Stimulated activated CD8-positive, alpha-beta memory T cell treated with anti-CD3 and anti-CD28 coated beads, Interleukin-4, amount 100 ng/mL, for 1 hour (primary cell): ENCODE measurements at places on chromosomes 4 and X.

GRCh38 chr4:173025131-173025530 is 143.5 kb upstream of the GALNT7 start:
- no peak for DNase-seq

GRCh38 chr4:154465085-154465484 is 26.5 kb downstream of the DCHS2 start:
- no peak for DNase-seq

- DNase-seq: no peak
These were observed 244.4 kb downstream of the DCLK2 start for GRCh38 chr4:150322646-150323045.

DNA sequence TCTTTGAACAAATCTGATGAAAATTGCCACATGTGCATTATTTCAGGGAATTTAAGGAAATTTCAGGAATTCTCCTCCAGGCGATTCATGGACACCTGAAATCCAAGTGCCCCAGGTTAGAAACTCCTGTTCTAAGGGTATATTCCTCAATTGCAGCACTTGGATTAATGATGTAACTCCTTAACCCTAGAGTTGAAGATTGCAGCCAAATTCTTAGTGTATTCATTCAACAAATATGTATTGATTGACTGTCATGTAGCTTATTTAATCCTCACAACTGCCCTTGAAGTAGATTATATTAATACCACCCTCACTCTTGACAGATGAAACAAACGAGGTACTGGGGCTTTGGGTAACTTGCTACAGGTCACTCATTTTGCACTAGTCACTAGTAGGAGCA is 11.3 kb downstream of the CETN2 start:
- DNase-seq: no peak

DNA sequence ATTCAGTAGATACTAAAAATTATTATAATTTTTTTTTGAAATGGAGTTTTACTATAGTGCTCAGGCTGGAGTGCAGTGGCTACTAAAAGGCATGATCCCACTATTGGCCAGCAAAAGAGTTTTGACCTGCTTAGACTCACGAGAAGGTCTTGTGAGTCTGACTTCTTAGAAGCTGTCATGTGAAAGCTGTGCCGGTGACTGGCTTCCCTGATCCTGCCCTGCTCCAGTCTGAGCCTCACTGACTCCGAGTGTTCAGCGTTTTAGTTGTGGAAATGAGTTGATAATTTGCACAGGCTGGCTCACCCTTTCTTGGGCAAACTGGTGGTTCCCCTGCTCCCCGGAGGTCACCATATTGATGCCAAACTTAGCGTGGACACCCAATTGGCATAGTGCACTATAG is 16.4 kb upstream of the CXCL8 start:
- no peak for DNase-seq

- DNase-seq: no peak
These were observed 537.3 kb upstream of the RPS6KA3 start for GRCh38 chrX:20803971-20804370.

- DNase-seq: no peak
These were observed 2.2 kb downstream of the IDUA start for GRCh38 chr4:988726-989721.

DNA sequence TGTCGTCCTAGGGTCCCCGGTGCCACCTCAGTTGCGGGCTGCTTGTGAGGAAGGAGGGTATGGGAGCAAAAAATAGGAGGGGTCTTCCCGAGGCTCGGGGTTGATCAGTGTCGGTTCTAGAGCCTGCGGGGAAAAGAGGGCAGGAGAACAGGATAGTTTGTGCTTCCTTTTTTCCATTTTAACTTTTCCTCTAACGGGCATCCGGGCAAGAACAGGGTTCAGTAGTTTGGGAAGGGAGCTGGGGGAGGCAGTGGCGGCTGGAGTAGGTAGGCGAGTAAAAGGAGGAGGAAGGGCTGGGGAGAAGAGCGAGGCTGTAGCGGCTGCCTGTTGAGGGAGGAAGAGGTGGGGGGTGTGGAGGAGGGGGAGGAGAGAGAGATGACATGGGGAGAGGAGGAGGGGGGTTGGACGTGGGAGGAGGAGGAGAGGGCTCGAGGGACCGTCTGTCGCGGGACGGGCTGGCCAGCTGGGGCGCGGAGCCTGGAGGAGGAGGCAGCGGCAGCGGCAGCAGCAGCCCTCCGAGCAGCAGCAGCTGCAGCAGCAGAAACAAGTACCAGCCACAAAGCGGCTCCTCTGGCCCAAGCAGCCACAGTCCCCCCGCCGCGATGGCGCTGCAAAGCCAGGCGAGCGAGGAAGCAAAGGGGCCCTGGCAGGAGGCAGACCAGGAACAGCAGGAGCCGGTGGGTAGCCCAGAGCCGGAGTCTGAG is at the start of gene SLC16A2:
Gene SLC16A2, plus strand, starts transcription at position 458 of the 704 bp plus-strand sequence. Its CDS starts 145 bp downstream, at position 603.
- DNase-seq: no peak

GRCh38 chrX:20217906-20218305 is 48.8 kb downstream of the RPS6KA3 start:
- no peak for DNase-seq

- DNase-seq: no peak
These were observed 1.9 kb downstream of the BCORL1 start for GRCh38 chrX:129984111-129984958.

DNA sequence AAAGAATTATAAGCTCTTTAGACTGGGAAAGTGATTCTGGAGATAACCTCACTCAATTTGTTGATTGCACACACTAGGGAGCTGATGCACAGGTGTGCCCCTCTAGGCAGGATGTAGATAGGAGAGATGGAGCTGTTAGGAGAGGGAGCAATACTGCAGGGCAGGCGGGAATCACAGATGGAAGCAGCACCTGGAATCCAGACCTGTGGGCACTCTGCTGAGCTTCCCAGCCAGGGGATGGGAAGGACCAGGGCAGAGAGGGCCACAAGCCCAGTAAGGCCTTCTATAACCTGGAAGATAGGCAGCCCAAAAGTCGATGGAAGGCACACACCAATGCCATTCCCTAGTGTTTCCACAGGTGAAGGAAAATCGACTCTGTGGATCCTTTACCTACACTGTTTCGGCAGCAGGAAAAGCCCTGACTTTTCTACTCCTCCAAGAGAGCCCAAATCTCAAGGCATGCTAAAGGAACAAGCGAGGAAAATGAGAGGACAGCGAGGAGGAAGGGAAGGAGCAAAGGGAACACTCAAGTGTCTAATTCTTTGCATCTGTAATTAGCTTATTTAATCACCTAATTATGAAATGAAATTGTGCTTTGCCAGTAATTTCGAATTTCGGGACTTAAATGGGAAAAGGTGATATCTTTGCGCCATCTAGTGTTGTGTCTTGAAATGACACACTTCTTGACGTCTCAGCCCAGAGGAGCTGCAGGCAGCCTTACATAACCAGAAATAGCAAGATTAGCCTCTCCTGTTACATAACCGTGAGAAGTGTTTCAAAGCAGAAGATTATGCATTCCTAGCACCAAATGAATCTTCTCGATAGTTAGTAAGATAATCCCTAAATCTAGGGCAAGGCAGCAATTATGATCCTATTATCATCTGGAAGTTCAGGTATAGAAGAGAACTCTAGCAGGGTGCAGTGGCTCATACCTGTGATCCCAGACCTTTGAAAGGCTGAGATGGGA is 31.0 kb upstream of the TLR3 start:
- no peak for DNase-seq

DNA sequence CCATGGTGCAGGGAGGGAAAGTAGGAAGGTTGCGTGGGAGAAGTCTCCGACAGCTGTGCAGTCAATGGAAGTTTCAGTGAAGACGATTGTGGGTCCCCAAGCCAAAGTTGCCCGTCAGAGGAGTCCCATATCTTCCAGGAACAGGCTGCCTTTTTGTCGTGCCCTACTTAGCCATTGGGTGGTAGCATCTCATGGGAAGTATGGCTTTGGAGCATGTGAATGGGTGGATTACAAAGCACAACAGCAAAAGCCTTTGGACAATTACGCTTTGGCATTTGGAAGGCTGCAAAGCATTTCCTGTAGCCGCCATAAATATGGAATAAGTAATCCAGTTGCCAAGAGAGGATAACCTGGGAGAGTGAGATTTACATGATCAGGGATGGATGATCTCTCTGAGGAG is 300.7 kb upstream of the BOD1L1 start:
- no peak for DNase-seq

DNA sequence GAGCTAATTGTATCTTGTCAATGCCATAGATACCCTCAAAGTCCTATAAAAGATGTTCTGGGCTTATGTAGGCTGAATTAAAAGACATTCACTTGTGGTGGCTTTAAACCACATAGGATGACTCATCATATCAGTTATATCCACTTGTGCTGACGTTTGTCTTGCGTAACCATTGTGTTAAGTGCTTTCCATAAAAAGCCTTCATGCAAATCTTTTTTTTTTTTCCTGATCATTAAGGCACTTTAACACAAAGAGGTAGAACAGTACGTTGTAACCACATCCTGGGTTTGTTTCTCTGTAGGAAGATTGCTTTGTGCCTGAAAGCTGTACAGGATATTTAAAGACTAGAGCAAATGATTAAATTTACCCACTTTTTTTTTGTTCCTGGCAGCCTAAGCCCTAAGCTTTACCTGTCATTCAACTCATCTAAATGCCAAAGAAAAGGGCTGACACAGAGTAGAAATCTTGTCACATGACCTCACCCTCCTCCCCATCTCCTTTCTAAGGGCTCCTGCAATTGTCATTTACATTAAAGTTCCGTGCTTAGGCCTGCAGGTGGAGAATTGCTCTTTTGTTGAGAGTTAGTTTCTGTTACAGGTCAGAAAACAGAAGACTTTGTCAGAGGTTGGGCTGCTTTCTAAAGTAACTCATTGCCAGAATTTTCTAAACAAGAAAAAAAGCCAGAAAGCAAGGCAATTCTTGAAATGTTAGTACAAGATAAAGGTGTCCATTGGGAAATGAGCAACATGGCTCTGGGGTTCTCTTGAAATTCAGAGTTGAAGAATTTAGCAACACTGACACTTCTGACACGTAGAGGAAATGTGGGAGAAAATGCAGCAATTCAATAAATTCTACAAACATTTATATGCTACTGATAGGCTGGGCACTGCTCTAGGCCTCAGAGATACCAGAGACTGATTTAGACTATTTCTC is 555.6 kb downstream of the PPARGC1A start:
- no peak for DNase-seq

GRCh38 chrX:78330540-78330939 is 3.1 kb upstream of the CYSLTR1 start:
- no peak for DNase-seq

DNA sequence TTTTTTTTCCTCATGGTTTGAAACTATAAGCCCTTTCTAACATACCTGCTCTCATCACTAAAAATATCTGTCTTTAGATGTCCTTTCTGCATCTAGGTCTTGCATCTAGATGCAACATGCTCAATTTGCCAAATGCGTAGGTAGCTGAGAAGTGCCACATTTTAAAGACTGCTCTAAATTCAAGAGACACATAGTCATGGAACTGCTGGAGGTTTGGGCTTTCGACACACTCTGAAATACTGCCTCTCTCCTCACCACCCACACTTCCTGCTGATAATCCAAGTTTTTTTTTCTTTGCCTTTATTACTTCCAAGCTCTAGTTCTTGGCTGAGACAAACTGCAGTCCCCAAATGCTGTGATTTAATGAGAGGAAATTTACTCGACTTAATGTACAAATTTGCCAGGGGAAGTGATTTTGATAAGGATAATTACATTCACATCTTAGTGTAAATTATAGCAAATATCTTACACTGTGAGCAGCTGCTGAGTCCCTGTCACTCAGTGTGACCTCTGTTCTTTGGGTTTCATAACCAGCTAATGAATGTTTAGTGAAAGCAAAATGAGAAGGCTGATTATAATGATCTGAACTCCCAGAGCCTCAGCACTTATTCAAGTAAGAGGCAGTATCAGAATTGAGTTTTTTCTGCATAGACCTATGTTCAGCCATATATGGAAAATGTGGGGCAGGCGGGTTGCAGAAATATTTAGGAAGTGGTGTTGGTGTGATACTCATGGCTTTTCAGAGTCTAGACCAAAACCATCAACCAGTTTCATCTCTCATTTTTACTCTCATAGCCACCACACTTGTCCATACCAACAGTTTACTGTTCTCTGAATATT is 31.3 kb downstream of the DRD5 start:
- DNase-seq: no peak

GRCh38 chr4:102614801-102615200 is 113.6 kb downstream of the NFKB1 start:
- no peak for DNase-seq

DNA sequence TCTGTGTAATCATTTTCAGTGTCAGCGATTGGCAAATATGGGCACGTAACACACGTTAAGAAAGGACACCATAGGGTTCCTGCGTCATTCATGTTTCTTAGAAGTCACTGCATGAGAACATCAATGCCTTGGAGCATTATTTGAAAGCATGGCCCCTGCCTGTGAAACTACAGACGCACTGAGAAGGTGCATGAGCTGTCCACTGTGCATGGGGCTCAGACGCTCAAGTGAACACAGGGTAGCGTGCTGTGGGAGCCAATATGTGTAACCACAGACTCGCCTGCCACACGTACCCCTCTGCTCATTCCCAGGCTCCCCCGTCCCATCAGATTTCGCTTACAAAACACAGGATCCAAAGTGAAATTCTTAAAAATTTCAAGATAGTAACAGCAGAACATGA is 6.5 kb downstream of the PPP2R2C start:
- DNase-seq: no peak

GRCh38 chr4:56995525-56995924 is 16.8 kb downstream of the POLR2B start:
- DNase-seq: no peak
